ENCODE measurements at places on chromosomes 3 and 15. TPM values are rescaled to one million over a fixed set of nuclear protein-coding genes. Genes with fewer than 3 reads are reported as not detected.

IRAK2 gene
- total RNA-seq, result 26.1 TPM

LRRC49 gene
- total RNA-seq, result 5.6 TPM

FOXB1 gene
- total RNA-seq, result not detected

GOLGA8J gene
- total RNA-seq, result not detected
